ENCODE measurements at places on chromosomes 2 and 18. TPM values are rescaled to one million over a fixed set of nuclear protein-coding genes. Genes with fewer than 3 reads are reported as not detected.

- DNase-seq, result no peak
Measured at GRCh38 chr18:78611869-78612268, 367.7 kb upstream of the SALL3 start.

- DNase-seq, result peak; percentile 77
Measured at GRCh38 chr18:54127759-54128378, 96.6 kb downstream of the MBD2 start.

DNA sequence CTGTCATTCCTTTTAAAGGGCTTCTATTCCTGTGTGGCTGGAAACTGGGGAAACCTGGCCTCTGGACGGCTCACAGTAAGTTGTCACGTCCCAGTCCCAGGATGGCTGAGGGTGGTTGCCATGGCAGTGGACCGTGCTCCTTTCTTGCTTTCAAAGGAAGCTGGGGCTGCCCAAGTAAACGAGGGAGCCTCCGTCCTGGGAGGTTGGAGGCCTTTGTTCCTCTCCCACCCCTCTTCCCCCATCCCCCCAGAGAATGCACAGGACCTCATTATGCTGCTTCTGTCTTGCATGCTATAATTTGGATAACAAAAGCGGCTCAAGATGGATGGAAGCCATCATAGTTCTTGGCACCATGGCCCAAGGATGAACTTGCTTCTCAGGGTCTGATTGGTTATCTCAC lies 325.5 kb upstream of the HS6ST1 start:
- no peak for DNase-seq

DNA sequence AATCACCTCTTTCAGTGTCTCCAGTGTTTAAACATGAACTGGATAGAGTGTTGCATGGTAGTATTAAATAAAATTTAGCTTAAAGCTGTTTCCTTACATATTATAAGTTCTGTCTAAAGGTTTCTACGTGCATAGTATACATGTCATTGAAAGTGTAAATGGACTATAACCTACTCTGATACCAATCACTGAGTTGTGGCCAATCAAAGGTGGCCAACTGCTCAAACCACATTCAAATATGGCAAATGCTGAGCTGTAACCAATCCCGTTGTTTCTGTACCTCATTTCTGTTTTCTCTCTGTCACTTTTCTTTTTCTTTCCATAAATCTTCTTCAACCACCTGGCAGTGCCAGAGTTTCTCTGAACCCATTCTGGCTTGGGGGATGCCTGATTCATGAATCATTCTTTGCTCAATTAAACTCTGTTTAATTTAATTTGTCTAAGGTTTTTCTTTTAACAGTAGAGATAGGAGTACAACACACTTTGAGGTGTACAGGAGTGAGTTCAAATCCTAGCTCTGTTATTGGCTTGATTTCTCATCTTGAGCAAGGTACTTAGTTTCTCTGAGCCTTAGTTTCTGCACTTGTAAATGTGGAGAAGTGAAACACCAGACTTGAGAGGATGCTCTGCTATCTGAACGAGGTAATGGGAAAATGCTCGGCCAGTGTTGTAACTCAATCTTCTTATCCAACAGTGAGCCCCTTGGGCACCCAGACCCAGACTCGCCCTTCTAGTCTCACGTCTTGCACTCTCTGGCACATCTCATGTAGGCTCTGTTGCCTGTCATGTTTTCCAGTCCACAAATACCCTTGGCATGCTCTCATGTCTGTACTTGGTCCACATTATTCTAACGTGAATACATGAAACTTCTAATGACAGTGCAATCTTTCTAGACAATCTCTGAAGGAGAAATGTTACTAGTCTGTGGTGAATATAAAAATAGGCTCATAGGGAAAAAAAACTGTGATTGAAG lies 228.0 kb downstream of the PIK3C3 start:
- DNase-seq, result peak; percentile 40

DNA sequence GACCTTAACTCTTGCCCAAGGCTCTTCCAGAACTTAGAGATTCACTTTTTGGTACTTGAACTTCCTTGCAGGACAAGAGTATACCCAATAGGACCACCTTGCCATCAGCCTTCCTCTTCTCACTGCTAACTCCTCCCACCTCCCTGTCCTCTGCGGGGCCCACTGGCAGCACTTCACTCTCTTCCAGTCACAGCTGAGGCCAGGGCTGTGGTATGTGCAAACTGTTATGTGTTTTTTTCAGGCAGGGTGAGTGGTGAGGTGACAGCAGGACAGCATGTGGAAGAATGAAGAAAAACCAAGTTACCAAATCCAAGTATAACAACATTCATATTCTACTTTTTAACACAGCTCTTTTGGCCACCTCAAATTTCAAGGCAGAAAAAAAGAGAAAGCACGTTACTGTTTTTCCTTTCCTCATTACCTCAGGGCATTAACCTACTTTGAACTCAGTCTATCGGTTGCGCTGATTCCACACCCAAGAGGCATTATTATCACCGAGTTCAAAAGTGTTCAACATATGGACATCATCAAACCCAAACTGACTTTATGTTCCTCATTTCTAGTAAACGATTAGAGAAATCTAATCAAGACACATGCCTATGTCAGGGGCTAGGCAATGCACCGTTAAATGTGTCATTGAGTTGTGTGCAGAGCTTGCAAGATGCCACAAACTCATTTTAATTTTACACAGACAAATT lies 605.2 kb upstream of the SYT4 start:
- no peak for DNase-seq

- no peak for DNase-seq
Measured at GRCh38 chr18:75265872-75266271, 55.3 kb downstream of the TSHZ1 start.

GRCh38 chr2:235126768-235127167 lies 175.0 kb downstream of the SH3BP4 start:
- DNase-seq, result no peak

FBLN7 gene
- total RNA-seq, result 3.2 TPM
